ENCODE measurements at places on chromosomes 1 and 21.

- no peak for DNase-seq
Measured at GRCh38 chr21:38913120-38913892, 107.6 kb downstream of the ETS2 start.

- no peak for DNase-seq
Measured at GRCh38 chr1:26789931-26790330, 2.2 kb downstream of the PIGV start.

GRCh38 chr21:36847189-36847588, 119.3 kb downstream of the HLCS start:
- DNase-seq: no peak

GRCh38 chr1:212971312-212971711, 21.0 kb downstream of the VASH2 start:
- no peak for DNase-seq

DNA sequence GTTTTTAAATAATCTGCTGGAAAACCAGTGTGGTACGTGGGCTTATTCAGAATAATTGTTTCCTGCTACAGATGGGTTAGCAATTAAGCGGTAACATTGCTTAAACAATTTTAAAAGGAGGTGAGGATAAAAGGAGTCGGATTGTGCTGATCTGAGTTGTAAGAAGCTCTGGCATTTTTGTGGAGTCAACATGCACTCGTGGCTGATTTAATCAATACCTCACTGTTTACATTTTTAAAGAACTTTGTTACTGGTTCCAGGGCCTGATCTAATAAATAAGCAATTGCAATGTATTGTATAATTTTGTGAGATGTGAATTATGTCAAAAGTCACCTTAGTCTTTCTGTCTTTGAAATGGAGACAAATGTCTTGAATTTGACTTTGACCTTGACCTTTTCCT, 474.0 kb downstream of the SETD4 start:
- DNase-seq: no peak

GRCh38 chr1:119647734-119648619, at the start of gene ZNF697:
TSS of gene ZNF697 (minus strand) at chr1:119648266. CDS start at chr1:119626100, 22,166 bp downstream.
- DNase-seq: no peak

GRCh38 chr21:33374450-33375096, 28.6 kb upstream of the IFNGR2 start:
- peak; percentile 17 for DNase-seq

DNA sequence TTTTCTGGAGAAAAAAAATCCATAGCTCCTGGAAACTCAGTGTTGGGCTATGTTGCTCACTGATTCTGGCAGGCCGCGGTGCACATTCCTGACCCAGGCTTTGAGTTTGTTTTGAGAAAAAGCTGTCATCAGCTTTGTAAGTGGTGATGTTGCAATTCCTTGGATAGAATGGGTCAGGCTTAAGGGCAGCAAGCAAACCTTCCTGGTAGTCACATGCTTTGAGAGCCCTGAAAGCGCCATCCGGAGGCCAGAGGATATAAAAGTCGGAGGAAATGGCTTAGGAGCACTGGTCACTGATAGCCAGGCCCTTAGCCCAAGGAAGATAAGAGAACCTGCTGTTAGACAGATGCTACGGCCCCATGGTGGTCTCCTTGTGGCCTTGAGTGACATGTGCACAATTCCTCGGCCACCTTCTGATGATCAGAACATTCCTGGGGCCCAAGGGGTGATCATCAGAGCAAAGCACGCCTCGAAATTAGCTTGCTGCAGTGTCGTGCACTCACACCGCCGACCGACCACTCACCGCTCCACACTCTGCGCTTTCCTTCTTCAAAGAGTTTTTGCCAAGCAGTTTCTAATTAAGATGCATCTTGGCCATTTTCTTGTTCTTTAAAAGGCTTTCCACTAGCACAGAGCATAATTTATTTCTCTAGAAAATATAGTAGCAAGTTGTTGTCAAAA, 78.6 kb downstream of the MAN1C1 start:
- DNase-seq: no peak

GRCh38 chr1:206635978-206636345, 626 bp downstream of the DYRK3 start:
- no peak for DNase-seq

DNA sequence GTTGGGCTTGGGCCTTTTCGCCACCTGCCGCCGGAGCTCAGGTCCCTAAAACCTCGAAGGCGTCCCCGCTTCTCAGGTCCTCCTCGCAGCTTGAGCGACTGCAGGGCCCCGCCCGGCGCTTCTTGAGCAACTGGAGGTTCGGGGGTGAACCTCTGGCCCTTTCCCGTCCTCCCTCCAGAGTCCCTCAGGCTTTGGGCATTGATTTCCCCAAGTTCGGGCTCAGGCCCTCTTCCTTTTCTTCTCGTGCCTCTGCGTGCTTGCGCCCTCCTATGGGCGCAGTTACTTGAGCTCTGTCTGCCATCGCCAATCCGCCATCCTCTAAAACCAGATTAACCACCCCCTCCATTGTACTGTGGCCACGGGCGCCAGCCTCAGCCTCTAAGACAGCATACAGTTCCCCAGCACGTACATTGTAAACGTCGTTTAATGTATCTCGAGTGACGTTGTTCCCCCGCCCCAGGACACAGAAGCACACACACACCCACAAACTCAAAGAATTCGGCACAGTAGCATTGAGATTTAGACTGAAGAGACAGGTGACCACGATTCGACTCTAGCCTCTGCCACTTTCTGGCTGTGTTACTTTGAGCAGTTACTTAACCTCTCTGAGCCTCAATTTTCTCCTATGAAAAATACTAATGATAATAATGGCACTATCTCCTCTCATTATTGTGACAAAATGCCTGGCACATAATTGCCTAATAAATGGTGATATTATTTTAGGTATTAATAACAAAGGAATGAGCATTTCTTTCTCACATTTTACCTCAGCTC, 22.6 kb downstream of the BTG2 start:
- DNase-seq: peak; percentile 64

- DNase-seq: no peak
Measured at GRCh38 chr1:88537787-88538186, 146.3 kb upstream of the PKN2 start.

GRCh38 chr1:221274373-221274772, 395.1 kb downstream of the HLX start:
- DNase-seq: no peak

- DNase-seq: no peak
Measured at GRCh38 chr21:45418301-45419071, 13.5 kb downstream of the COL18A1 start.

All from effector CD8-positive, alpha-beta T cell (primary cell).